ENCODE measurements at places on chromosomes 2 and 18.

GRCh38 chr2:189676471-189676870 lies 2.0 kb downstream of the ANKAR start:
- no peak for DNase-seq

GRCh38 chr2:86274918-86275275 lies 62.5 kb downstream of the REEP1 start:
- DNase-seq, result no peak

DNA sequence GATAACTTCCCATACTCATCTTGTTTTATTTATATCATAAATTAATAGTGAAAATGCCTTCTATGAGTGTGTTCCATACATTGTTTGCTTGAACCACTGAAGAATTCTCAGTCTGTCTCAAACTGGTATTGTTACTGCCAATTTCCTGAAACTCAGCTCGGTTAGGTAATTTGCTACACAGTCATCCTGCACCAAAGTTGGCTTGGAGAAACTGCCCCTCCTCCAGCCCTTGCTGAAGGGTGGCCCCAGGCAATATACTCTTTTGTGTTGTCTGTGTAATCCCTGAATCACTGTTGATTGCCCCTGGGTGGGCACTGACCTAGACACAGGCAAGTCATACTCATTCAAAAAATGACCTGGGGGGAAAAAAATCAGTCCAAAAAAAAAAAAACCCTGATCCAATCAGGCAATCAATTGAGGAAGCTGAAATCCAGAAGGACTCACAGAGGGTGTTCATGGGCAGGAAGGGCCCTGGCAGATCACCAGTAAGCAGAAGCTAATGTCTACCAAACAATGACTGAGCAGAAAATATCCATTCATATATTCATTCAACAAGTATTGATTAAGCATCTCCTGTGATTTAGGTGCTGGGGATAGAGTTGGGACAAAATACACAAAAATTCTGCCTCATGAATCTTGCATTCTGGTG lies 3.8 kb upstream of the SESTD1 start:
- DNase-seq, result peak; percentile 58

DNA sequence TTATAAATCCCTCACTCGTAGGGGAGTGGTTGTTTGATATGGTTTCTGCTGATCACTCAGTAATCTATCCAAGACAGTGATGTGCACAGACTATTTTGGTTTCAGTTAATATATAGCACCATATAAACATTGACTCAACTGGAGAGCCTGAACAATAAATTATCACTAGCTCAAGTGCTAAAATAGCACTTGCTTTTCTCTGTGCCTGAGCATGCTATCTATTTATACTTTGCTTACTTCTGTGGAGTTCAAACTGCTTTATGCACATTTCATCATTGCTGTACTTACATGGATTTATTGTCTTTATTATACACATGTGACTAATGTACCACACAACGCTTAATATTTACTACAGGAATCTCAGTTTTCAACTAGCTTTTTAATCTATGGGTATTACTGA lies 133.6 kb downstream of the BCL2 start:
- DNase-seq, result no peak

DNA sequence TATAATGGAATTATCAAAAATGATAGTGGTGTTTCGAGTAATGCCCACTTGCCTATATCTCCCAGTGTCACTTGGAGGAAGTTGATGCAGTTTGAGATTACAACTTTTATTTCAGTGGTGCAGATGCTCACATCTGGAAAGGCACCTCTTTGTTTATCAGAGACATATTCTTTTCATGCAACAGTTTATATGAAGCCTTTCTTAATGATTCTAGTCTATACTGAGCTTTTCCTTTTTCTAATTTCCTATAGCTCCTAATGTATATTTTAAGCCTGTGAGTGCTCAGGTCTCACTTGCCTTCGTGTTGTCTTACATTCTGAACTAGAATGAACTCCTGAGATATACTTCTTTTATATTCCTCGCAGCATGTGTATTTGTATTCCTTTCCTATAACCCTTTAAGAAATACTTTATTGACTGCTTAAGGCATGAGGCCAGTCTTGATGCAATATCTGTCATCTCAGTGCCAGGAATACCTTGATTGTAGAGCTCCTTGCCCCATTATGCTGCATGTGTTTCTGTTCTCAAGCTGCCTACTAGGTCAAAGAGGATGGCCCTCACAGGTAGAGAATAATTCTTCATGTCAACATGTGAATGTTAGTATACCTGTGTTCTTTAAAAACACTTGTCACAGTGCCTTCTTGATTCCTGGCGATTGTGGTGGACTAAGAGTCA lies 52.6 kb downstream of the VRK2 start:
- DNase-seq, result no peak

DNA sequence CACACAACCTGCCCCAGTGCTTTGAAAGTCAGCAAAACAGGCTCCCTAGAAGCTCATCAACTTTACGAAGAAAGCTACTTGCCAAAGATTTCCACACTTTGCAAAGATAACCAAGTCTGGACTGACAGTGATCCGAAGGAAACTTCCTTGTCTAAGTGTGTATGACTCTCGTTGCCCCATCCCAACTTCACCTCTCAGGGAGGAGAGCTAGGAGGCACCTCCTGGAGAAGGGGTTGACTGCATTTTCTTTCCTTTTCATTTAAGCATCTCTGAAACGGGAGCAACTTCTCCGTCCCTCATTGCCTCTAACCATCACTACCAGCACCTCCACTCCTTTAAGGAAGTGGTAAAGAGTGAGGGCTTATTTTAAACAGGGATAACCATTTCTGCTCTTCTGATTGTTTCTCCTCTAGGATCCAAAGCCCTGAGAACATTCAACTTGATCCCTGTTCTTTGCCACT lies 7.0 kb downstream of the ZEB2 start:
- DNase-seq, result no peak

DNA sequence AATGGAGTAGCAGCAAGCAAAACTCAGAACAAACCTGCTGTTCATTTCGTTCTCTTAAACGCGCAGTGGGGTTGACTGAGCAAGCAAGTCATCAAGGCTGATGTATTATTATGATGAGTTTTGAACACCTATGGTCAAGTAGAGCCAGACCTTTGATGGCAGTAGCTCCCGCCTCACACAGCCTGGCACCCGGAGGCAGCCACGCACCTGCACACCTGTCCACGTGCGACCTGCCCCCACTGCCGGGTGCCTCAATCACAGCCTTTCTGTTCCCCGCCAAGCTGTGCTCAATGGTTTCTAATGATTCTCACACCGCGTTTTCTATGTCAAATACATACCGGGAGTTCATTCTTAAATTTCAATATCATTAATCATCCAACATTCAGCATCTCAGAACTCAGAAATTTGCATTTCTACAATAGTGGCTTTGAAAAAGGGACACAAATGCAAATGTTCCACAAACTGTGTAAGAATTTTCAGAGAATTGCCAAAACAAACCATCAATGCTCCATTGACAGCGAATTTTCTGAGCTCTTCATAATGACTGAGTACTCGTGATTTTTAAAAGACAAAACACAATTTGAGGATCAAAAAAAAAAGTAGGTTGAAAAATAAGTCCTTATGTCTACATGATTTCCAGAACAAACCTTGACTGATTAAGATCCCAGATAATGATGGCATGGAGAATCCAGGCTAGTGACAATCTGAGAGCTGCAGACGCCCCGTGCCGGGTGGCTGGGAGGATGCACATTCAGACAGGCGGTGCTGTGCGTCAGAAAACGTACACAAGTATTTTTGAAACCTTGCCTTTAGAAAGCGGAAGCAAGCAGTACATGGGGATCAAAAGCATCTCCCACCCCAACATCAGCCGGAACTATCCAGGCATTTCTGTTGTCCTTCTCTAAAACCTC lies 56.6 kb downstream of the HDAC4 start:
- DNase-seq, result no peak

- DNase-seq, result peak; percentile 7
Observed at GRCh38 chr18:8744656-8745055, 39.3 kb downstream of the MTCL1 start.

GRCh38 chr2:22283436-22283835 lies 1101.5 kb upstream of the KLHL29 start:
- DNase-seq, result no peak

GRCh38 chr2:110732422-110733413 lies at the start of gene ACOXL:
Gene ACOXL, plus strand, starts transcription at chr2:110732573. Its CDS starts 35,817 bp downstream, at chr2:110768390.
- no peak for DNase-seq

DNA sequence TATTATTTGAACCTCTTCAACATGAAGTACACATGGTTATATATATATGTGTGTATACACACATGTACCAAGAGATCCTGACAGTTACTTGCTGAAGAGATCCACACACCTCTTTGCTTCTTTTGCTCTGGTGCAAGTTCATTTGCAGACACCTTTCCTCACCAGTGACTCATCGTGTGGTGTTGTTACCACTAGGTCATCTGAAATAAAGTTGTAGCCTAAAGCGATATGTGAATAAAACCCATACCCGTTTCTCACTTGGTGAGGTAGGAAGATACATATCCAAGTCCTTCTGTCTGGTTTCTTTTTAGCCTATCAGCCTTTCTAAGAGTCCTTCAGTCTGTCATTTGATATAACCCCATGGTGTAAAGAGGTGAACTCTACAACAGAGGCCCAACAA lies 379.4 kb upstream of the RAB12 start:
- no peak for DNase-seq

DNA sequence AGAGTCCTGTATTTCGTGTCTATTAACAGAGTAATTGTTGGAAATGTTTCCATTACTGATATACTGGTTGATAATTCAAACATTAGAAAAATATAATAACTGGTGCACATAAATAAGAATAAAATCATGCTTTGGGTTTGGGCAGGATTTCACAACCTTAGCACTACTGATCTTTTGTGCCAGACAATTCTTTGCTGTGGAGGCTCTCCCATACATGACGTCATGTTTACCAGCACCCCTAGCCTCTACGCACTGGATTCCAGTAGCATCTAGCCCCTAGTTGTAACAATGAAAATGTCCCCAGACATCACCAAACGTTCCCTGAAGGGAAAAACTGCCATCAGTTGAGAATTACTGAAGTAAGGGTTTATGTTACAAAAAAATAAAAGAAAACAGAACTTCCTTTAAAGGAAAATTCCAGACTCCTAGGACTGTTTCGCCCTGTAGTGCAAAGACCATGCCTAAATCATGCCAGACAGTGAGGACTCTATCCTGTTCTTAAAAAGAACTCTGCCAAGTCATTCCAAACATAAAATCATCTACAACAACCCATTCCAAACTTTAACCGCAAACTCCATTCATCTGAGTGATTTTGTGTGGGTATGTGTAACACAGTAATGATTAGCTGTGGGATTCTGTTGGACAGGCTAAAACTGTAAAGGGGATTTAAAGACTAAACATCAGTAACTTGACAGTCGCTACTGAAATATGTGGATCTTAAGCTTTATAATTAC lies 313.4 kb upstream of the CCDC68 start:
- DNase-seq, result no peak

Measured in activated CD4-positive, alpha-beta T cell treated with anti-CD3 and anti-CD28 coated beads, Interleukin-2, amount 50 U/mL, for 48 hours (primary cell).